ENCODE measurements at places on chromosomes 3 and 15.

DNA sequence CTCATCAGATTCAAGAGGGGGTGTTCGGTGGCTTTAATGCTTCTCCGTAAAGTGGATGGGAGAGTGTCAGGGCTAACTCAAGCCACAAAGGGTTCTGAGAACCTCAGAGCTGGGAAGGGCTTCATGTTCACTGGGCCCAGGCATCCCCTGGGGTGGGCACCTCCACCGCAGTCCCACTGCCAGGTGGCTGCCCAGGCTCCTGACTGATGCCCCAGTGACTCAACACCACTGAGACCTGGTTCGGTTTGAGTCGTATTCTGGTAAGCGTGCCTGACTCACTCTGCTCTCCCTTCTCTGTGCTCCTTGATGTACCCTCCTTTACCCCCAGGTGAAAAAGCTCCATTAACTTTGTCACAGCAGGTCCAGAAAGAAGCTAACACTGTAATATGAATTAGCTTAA, 304.6 kb downstream of the RPLP1 start:
- DNase-seq = no peak

GRCh38 chr3:55631766-55632331, 144.7 kb upstream of the WNT5A start:
- no peak for DNase-seq

GRCh38 chr3:138912237-138912636, 34.7 kb downstream of the FOXL2 start:
- DNase-seq = no peak

DNA sequence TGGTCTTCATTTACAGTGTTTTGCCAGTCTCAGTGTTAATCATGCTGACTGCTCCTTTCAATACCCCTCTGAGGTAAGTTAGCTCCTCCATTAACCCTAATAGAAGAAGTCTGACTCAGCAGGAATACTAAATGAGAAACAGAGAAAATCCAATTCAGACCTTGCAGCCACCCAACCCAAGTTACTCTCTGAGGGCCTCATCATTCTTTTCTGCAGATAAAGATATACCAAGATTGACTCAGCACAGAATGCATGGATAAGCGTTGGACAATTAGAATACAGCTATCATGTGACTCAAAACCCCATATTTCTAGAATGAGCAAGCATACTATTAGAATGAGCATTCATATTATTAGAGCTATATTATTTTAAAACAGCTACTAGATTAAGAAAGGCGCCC, 389.1 kb upstream of the SGO1 start:
- DNase-seq = no peak

Data from NCI-H2081 treated with DMSO at 0.1 percent for 48 hours (cell line).